T-helper 2 cell (primary cell): ENCODE measurements at places on chromosomes 1 and 21.

GRCh38 chr21:44730028-44730395, 18.6 kb upstream of the TSPEAR start:
- DNase-seq, result no peak

- no peak for DNase-seq
Observed at GRCh38 chr1:35893051-35893879, 10.3 kb downstream of the AGO1 start.

DNA sequence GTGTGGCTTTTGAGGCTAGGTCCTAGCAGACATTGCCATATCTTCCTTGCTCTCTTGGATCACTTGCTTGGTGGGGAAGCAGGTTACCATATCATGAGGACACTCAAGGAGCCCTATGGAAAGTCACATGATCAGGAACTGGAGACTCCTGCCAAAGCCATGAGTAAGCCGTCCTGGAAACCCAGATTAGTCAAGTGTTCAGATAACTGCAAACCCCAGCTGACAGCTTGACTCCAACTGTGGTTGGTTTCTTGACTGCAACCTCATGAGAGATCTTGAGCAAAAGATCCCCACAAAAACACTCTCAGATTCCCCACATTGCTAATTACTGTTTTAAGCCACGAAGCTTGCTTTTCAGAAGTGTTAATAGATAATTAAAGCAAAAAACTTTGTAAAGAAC, 58.6 kb downstream of the CACNA1E start:
- DNase-seq, result no peak

DNA sequence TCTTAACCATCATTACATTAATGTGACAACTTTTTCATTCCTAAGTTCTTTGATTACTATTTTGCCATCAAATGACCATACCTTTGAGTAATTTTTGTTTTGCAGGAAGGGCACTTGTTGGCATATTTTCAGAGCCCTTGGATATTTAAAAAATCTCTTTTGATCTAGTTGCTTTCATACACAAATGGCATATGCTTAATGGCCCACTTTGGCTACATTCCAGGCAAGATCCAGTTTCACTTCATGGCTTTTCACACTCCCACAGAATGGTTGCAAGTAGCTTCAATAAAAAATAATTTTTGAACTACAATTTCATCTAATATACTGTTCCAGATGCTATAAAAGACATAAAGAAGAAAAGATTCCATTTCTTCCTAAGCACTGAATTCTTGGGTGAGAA, 18.1 kb downstream of the ADAM30 start:
- DNase-seq, result no peak

- DNase-seq, result no peak
Observed at GRCh38 chr1:212622467-212622866, 13.9 kb downstream of the ATF3 start.

DNA sequence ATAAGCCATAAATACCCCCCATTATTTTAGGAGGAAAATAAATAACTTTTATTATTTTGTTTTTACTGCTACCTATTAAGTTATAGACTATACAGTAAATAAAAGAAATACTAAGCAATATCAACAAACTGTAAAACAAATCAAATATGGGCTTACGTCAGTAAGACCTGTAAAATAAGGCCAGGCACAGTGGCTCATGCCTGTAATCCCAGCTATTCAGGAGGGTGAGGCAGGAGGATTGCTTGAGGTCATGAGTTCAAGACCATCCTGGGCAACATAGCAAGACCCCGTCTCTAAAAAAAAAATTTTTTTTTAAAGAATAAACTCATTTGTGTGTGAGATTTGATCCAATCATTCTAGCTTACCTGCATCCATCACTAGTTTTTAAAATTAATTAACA, 17.8 kb downstream of the EGLN1 start:
- DNase-seq, result no peak

DNA sequence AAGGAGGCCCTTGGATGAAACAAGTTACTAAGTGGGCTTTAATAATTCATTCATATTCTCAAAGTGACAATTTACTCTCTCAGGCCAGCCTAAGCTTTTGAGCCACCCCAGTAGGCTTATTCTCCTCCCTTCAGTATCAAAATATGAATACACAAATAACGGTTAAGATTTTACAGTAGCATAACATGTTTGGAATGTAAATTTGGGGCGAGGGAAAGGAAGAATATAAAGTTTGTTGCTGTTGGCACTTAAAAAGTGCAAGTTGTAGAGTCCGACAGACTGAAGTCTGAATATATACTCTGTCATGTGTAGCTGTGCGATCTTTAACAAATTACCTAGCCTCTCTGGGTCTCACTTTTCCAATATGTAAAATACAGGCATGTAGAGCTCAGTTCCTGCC, 22.6 kb upstream of the MYSM1 start:
- DNase-seq, result no peak

- no peak for DNase-seq
Observed at GRCh38 chr1:46718340-46718726, 581 bp downstream of the EFCAB14 start.

DNA sequence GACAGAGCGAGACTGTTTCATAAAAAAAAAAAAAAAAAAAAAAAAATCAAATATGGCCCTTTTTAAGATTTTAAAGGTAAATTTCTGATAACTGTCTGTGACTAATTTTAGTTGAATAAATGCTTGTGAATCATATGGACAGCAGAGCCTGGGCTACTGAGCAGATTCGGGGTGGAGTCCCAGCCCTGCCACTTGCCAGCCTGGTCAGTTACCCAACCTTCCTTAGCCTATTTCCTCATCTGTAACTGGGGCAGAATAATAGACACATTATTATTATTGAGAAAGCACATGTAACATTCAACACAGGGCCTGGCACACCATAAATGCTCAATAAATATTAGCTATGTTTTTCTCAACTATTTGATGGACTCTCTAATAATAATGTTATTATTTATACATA, 11.2 kb upstream of the H3-3A start:
- no peak for DNase-seq

DNA sequence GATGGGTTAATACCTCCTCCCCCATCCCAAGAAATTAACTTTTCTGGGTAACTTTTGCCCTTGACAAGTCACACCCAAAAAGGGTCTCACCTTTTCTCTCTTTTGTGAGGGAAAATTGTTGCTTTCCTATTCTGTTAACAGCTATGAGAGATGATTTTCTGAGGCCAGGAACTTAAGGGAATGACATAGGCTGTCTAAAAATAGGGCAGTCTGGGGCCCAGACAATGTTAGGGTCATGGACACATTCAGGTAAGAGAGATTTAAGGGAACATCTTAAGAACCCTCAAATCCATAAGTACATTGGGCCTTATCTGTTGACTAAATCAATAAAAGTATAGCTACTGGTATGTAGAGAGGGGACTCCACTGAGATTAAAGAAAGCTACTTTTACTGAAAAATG, 8.4 kb upstream of the GSTM3 start:
- DNase-seq, result no peak

GRCh38 chr1:223811634-223812101, 34.1 kb downstream of the TP53BP2 start:
- DNase-seq, result no peak

GRCh38 chr1:14788080-14788479, 189.6 kb downstream of the KAZN start:
- DNase-seq, result no peak

DNA sequence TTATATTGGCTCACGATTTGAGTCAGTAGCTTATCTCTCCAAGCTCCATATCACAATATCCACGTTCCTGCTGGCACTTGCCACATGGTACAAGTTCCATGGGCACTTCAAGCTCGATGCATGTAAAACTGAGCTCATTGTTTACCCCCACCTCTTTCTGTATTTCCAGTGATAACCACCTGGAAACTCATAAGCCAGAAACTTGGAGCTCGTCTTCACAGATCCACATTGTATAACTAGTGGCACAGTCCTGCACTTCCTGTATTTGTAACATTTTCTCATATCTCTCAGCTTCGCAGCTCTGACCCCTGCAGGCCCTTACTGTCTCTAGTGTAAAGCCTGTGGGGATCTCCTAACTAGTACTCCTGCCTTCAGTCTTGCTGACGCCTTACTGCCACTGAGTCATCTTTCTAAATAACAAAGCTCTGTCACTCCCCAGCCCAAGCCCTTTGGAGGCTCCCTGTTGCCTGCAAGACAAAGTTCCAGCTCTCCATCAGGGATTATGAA, 6.5 kb upstream of the C2CD4D start:
- no peak for DNase-seq

DNA sequence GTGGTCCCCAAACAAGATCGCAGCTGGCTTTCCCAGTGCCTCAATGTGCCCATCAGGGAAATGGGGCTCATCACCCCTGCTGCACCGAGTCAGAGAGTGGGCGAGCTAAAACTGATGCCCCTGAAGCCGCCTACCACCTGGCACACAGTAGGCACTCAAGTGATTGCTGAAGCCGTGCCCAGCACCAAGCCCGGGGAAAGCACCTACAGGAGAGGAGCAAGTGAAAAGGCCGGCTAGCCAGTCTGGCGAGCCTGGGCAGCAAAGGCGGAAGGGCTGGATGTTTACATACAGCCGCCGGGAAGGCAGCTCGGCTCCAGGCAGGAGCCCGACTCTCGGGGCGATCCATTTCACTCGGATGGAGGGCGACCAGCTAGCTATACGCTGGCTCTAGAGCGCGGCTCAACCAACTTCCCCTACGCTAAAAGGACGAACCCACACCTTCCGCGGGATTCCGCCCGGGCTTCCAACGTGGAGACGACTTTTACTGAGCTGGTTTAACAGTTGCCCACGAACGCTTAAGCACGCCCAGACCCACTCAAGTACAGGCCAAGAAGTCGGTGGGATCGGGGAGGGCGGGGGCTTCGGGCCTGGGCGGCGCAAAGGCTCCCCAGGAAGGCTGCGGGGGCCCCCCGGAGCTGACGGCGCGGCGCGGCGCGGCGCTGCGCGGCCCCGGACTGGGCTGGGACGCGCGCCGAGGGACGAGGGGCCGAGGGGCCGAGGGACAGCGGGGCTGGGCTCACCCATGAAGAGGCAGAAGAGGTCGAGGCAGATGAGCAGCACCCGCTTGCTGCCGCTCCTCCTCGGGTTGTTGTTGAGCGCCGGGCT, 1.0 kb downstream of the PLPP3 start:
- no peak for DNase-seq

DNA sequence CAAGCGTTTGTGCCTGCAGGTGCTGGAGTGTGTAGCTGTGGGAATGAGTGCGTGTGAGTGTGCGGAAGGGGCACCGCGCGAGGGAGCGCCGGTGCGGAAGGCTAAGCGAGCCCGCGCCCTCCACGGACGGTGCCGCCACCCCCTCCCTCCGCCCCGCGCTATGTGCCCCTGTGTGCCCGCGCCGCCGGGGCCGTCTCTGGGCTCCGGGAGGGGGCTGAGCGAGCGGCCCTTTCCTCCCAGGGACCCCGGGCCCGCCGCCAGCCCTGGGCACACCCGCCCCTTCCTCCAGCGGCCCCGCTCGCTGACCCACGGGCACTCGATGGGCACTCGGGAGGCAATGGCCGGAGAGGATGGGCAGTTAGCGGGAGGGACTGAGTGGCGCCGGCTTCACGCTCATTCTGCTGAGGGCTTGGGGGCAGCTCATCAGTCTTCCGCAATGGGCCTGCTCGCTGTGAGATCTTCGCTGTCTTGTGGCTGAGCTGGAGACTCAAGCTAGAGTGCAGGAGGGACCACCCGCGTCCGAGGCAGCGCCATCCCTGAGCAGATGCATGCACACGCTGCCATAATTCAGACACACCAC, 8.6 kb upstream of the ADGRB2 start:
- DNase-seq, result no peak

DNA sequence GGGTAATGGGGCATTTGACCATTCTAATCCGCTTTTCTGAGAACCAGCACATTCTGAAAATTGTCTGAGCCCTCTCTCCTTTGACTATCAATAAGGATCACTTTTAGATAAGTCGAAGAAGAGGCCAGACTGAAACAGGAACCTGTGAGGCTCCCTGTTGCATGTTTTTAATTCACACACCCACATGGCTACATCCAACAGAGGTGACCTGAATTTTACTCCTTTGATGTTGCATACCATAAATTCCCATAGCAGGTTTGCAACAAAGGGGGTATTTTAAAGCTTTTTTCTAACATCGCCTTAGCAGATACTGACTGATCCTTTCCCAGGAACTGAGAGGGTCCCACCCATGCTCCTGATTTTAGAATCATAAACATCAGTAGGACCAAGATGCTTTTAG, 450.8 kb downstream of the USP25 start:
- no peak for DNase-seq

DNA sequence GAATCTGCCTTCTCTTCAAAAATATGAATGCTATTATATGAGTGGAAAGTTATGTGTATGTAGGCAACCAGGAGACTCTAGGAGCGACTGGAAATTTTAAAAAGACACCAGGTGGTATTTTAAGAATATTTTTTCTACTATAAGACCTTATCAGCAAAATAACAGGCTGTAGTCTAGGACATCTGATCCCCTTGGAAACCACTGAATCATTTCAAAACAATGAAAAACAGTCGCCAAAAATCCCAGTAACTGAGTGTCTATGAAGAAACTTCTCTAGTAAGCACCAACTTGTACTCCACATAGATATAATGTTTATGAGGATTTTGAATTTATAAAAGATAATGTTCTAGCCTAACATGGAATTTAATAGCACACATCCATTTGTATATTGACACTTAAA, 358.5 kb downstream of the GPATCH2 start:
- no peak for DNase-seq

DNA sequence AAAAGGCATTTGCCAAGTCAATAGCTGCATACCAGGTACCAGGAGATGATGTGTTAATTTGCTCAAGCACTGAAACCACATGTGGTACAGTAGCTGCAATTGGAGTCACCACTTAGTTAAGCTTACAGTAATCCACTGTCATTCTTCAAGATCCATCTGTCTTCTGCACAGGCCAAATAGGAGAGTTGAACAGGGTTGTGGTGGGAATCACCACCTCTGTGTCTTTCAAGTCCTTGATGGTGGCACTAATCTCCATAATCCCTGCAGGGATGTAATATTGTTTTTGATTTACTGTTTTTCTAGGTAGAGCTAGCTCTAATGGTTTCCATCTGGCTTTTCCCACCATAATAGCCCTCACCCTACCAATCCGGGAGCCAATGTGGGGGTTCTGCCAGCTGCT, 91.9 kb downstream of the FCRL5 start:
- DNase-seq, result no peak

- no peak for DNase-seq
Observed at GRCh38 chr21:31445137-31445536, 101.1 kb upstream of the TIAM1 start.

- no peak for DNase-seq
Observed at GRCh38 chr21:32566741-32567389, 18.5 kb downstream of the TCP10L start.

GRCh38 chr1:14660801-14661200, 62.3 kb downstream of the KAZN start:
- DNase-seq, result no peak

GRCh38 chr1:48251323-48251722, 28.8 kb downstream of the SLC5A9 start:
- no peak for DNase-seq

DNA sequence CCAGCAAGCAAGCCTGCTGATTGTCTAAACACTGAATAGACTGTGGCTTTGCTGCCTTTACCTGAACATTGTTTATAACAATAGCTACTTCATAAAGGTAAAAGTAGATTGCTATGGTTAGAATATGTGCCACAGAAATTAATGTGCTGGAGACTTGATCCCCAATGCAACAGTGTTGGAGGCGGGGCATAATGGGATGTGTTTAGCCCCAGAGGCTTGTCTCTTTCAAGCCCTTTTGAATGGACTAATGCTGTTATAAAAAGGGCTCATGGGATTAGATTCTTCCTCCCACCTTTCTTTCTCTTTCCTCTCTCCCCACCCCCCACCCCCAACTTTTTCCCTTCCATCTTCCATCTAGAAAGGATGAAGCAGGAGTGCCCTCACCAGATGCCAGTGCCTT, 80.2 kb upstream of the PPP2R5A start:
- DNase-seq, result no peak
